Brain pericyte (primary cell): ENCODE measurements at places on chromosomes 7 and 10.
A peak's percentile ranks its signal among the peaks of the same experiment; 100 is the strongest.

GRCh38 chr10:102678842-102679289, 34.6 kb downstream of the TRIM8 start:
- peak; percentile 79 for DNase-seq

GRCh38 chr10:101291331-101292193, 62.3 kb upstream of the LBX1 start:
- DNase-seq = no peak

GRCh38 chr7:139887992-139888481, 59.0 kb downstream of the TBXAS1 start:
- no peak for DNase-seq

DNA sequence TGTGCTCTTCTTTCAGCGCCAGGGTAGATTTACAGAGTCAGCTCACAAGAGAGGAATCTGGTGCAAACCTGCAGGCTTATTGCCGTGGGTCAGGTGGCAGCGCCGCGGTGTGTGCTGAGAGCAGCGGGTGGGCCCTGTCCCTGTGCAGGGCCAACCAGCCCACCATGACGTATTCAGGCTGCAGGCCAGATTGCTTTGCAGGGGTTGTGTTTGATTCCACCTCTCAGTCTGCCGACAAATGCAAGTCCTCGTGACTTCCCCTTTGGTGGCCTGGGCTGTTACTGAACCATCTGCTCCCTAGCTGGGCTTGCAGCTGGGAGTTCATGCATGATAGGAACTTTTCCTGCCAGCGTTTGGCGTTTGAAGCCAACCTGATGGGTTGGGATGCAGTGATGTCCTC, 66.7 kb upstream of the LEP start:
- DNase-seq = no peak

DNA sequence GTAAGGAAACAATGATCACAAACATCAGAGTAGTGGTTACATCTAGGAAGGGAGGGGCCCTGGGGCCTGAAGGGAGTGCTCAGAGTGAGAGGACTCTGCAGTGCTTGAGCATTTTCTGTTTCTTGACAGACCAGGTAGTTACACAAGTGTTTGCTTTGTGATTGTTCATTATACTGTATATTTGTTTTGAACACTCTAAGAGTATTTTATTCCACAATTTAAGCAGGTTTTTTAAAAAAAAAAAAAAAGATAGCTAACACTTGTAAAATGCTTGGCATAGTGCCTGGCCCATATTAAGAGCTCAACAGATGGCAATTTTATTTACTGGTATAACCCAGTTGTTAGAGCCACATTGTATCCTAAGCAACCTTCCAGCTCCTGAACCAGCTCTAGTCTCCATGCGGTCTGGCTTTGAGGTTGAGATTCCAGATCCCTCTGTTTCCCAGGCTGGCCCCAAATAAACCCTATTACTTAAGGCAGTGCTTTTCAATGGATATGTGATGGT, 20.1 kb upstream of the ATXN7L1 start:
- DNase-seq = no peak

- DNase-seq = no peak
These were observed 177.7 kb upstream of the ADO start for GRCh38 chr10:62626817-62627216.

DNA sequence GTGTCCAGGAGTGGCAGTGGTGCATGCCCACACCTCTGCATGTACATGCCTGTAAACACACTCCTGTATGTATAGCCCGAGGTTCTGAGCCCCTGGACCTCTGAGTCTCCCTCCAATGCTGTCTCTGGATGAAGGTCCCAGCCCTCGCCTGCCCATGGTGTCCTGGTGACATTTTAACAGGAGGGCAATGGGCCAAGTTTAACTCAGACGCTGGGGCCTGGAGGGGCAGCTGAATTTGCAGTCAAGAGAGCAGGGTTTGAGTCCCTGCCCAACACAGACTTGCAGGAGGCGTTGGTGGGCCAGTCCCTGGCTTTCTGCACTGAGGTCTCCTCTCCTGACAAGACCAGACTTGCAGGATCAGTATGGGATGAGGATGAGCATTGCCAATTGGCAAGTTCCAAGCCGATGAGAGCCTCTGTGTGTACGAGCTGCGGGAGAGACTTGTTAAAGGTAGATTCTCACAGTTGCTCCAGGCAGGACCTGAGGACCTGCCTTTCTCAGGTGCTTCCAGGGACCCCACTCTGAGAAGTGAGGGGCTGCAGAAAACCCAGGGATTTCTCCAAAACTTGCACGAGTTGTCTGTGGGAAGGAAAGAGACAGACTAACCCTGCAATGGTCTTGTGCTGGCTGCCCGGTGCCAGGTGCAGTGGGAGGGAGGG, 141.9 kb downstream of the ELFN1 start:
- no peak for DNase-seq

DNA sequence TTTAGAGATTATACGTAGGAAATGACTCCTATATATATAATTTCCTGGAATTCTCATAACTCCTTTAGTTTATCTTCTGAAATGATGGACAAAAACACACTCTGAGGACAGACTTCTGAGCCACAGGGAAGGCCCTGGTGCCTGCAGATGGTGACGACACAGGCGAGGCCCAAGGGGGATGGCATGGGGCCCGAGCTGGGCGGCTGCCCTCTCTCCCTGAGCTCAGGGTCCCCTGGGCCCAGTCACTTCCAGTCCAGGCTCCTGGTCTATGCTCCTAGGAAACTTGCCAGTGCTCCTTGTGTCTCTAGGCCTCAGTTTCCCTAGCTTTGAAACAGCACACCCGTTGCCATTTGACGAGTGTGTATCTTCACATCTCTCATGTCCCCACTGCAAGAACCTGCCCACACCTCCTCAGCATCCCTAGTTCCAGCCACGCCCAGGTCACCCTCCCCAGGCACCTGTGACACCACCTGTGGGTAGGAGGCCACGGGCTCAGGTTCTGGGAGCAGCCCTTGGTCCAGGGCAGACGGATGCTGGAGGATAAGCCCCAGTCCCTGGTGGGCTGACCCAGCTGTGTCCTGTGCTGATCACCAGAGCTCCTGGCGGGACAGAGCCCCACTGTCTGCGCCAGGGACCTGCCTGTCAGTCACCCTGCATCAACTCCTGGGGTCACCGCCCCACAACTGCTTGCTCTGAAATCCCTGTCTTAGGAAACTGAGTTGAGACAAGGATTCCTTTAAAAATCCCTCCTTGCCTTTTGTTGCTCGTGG, 23.4 kb upstream of the SHH start:
- no peak for DNase-seq

DNA sequence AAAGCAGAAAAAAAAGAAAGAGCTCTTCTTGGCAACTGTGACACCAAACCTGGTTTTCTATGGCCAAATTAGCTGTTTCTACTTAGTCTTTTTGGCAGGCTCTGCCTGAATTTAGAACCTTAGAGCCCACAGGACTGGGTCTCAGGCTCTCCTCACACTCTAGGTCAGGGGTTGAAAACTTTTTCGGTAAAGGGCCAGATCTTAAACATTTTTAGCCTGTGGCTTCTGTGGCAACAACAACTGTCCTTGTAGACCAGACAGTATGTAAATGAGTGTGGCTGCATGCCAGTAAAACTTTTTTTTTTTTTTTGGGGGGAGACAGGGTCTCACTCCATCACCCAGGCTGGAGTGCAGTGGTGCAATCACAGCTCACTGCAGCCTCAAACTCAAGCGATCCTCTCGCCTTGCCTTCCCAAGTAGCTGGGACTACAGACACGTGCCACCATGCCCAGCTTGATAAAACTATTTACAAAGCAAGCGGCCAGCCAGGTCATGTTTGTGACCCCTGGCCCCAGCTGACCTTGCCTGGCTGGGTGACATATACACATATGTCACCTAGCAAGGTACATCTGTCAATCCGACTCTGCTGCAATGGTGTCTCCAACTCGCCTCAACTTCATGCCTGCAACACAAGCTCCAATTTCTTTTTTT, 17.4 kb downstream of the KPNA7 start:
- no peak for DNase-seq

DNA sequence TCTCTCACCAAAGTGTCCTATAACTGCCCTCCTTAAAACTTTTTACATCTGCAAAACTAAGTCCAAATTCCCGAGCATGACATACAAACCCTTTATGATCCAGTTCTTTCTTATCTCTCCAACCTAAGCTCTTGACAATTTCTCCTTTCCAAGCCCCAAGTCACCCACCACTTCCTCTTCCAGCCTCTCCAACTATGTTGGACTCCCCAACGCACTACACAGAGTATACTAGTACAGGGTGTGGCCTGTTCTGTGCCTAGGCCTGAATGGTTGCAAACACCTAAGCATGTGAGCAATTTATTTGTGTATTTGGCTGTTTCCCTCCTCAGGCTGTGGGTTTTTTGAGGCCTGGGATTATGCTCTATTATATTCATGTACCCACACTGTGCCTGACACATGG, 101.2 kb upstream of the APBB1IP start:
- DNase-seq = no peak

DNA sequence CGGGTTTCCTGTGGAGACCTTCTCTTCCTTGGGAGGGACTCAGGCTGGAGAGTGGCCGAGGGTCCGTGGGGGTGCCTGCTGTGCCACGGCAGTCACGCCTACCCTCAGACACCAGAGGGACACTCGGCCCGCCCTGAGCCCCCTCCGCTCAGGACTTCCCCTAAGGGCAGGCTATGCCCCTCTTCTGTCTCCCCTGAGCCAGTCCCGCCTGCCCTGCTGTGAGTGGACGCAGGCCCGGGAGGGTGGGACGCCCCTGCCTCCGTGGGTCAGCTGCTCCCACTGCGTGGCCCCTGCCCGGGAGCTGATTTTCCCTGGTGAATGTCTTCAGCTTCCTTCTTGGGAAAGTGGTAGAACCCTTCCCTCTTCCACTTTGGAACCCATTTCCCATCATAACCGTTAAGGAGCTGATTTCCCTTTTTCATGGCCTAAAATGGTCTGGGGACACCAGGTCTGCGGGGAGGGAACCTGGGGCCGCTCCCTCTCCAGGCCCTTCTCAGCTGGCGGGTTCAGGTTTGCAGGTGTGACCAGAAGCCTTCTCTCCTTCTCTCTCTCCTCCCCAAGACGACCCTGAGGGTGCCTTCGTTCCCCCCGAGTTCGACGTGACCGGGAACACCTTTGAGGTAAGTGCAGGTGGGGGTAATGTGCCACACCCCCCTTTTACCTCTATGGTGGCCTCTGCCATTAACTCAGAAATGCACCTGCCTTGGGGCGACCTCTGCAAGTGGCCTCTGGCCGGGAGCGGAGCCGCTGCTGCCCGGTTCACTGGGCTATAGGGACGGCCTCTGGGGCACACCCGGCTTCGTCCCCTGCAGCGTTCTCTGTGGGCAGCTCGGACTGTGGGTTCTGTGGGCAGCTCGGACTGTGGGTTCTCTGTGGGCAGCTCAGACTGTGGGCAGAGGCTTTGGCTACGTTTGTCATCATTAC, 7.9 kb downstream of the KNDC1 start:
- no peak for DNase-seq

GRCh38 chr10:32985775-32986350, 27.8 kb upstream of the ITGB1 start:
- DNase-seq = no peak

GRCh38 chr7:83852136-83852535, 203.2 kb upstream of the SEMA3E start:
- DNase-seq = no peak

- DNase-seq = no peak
These were observed 261.8 kb downstream of the THSD7A start for GRCh38 chr7:11570205-11570604.

- no peak for DNase-seq
These were observed 1.1 kb downstream of the ANKRD2 start for GRCh38 chr10:97573672-97574071.

DNA sequence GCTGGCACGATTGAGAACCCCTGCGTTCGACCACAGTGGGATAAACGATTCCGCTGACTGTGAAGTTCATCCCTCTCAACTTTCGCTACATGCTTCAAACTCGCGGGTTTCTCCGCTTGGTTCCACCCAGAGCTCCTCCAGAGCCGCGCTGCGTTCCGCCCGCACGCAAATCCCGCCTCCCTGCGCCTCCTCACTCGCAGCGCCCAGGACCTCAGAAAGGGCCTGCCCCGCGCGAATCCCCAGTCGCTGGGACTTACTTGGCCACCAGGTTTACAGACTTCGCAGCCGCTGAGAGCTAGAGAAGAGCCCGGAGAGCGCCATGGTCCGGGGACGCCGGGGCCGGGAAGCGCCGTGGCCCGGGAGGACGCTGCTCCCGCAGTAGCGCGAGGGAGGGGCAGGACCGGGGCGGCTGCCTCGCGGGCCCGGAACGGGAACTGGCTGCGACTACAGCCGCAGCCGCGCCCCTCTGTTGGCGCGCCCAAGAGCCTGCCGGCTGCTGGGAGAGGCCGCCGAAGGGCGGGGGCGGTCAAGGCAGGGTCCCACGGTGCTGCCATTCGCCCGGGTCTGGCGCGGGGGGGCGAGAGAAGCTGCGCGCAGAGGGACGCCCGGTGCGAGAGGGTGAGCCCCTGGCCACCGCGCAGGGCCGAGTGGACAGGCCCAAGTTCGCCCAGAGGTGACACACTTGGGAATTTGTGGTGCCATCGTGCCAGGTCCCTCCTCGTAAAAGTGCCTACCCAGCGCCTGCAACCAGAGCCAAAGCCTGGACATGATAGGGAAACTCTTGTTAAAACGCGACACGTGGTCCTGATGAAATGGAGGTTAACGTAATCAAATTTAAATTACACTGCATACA, at the start of gene NOD1:
NOD1 (minus strand) TSS at position 436 of the 853 bp plus-strand sequence. CDS start 21,863 bp downstream, outside the sequence.
- peak; percentile 39 for DNase-seq
